ENCODE measurements at places on chromosomes 4 and X.

DNA sequence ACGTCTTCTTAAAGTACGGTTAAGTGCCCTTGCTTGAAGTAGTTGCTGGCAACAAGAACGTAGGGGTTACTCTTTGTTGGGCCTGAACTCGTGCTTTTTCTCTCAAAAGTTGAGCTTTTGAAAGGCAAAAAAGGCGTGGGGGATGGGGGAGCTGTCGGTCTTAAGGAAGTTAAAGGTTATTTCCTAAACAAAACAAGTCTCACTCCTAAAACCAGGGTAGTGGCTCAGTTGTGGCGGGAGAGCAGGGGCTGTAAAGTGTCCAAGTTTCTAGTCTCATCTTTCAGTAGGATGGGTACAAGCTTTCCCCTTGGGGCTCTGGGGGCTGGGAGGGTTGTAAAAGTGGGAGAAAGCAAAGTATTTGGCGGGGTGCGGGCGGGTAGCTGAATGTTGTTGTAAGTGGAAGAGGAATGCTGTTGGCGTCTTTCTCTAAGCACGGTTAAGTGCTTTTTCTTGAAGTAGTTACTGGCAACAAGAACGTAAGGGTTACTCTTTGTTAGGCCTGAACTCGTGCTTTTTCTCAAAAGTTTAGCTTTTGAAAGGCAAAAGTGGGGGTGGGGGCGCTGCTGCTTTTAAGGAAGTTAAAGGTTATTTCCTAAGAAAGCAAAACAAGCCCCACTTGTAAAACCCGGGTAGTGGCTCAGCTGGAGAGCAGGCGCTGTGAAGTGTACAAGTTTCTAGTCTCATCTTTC, 904 bp upstream of the WDR1 start:
- peak; percentile 52 for DNase-seq

GRCh38 chr4:35725131-35725530, 519.2 kb downstream of the ARAP2 start:
- DNase-seq: no peak

- no peak for DNase-seq
These were observed 359.2 kb upstream of the TEX13C start for GRCh38 chrX:124960454-124960853.

DNA sequence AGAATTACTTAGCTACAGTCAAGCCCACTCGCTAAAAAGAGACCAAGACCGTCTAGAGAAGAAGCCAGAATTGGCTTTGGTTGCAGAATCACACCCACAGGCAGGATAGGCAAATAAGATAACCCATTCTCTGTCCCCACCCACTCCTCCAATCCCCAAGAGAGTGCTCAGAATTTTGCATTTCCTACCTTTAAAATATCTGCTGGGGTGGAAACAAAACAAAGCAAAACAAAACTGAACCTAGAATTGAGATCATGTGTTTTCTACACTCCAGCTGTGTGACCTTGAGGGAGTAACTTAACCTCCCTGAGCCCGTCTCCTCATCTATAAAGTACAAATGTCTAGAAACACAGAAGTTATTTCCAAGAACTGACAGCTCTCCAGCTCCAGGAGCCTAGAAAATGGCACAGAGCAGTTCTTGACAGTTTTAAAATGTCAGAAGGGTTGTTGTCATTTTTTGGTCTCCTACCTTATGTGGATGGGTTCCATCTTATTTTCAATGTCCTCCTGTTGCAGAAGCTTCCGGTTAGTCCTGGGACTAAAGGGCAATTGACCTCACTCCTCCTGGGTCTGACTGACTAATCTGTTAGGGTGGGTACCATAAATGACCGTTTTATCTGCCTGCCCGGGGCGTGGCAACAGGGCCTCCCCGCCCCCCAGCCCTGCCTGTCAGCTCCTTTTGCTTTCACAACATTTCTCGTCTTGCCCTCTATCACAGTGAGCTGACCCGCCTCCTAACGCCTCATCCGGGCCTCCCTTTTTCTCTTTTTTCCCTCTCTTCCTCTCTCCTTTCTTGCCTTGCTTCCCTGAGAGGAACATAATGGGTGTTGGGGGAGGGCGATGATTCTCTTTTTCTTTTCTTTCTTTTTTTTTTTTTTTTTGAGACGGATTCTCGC, 114.0 kb downstream of the RBM47 start:
- DNase-seq: no peak

- no peak for DNase-seq
These were observed 293.0 kb upstream of the CLNK start for GRCh38 chr4:10977534-10977933.

DNA sequence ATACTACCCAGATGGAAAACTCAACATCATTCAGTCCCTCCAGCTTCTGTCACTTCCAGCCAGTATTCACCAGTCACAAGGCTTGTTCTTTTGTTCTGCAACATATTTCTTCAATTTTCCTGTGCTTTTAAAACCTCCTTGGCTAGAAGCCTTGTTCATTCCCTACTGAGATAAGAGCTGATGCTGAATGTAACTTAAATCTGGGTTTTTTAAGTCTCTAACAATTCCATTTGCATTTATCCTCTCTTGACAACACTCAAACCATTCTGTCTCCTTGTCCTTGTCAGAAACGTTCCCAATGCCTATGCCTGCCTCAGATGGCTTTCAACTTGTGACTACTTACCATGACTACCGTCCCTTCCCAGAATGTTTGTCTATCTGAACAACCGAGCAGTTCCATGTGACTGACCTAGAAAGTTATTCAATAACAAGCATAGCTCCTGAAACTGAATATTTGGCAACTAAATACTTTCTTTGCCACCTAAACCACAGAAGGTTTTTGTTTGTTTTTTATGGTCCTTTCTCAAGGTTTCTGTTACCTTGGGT, 682.9 kb upstream of the GALNTL6 start:
- DNase-seq: no peak

- no peak for DNase-seq
These were observed 68.9 kb upstream of the CAPN6 start for GRCh38 chrX:111339212-111339611.

- peak; percentile 46 for DNase-seq
These were observed 18.7 kb downstream of the APOO start for GRCh38 chrX:23888887-23889501.

DNA sequence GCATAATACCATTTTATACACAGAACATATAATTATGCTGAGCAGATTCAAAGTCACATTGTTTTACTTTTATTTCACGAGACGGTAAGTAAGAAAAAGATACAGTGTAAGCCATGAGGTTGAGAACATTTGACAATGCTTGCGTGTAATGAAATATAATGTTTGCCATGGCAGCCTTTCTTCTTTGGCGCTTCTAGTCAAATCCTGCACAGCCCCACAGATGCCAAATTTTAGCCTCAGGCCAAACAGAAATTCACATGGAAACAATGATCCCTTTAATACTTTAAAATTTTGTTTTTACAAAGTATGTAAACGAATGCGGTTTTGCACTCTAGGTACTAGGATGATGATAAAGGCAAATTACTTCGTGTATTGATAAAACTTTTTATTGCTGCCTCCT, 502.7 kb upstream of the SMIM31 start:
- DNase-seq: no peak

DNA sequence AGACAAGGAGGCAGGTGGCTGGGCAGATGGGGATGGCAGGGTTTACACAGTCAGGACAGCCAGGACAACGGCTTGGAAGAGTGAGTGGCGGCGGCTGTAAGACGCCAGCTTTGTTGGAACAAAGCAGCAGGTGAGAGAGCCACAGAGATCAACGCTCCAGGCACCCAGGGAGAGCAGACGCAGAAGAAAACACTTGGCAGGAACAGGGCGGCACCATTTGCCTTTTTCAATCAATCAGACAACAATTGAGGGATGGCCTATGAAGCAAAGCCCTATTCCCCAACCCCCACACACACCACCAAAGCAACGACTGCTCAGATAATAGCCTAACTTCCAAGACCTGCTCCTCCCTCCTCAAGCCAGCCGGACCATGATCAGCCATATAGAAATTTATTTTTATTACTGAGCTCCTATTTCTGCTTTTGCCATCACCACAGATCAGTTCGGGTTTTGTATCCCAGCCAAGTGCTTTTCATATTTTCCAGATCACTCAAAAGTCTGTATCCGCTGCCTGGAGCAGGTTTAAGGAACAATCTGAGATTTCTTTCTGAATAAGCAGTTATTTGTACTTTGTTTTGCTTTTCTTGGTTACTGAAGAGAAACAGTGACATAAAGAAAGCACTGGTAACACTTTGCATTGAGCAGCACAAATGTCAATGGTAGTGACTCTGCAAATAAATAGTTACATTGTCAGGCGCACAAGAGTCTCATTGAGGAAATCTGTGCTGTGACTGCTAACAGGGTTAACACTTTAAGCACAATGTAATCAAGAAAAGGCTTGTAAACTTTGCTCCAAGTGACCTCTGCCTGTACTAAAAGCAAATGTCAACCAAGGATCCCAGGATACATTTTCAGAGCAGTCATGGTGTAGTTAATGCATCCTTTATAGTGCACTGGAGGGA, 81.8 kb upstream of the RBPJ start:
- DNase-seq: peak; percentile 72

- DNase-seq: no peak
These were observed 20.3 kb downstream of the RGS12 start for GRCh38 chr4:3313139-3313538.

GRCh38 chr4:9703391-9703790, 78.0 kb upstream of the DRD5 start:
- DNase-seq: no peak

DNA sequence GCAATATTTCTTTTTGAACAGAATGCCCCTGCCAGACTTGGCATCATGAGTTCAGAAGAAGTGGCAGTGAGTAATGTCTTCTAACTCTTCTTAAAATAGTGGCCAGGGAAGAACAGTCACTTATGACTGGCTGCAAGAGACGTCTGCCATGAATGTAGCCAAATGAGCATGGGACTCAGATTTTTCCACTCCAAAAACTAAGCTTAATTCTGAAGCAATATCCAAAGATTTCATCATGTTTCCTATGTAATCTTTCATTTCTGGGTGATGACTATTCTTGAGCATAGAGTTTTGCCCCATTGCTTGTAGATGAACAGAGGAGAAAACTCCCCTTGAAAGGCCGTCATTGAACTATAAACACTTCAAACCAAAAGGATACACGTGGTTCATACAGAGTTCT, 11.8 kb downstream of the AMBN start:
- no peak for DNase-seq

DNA sequence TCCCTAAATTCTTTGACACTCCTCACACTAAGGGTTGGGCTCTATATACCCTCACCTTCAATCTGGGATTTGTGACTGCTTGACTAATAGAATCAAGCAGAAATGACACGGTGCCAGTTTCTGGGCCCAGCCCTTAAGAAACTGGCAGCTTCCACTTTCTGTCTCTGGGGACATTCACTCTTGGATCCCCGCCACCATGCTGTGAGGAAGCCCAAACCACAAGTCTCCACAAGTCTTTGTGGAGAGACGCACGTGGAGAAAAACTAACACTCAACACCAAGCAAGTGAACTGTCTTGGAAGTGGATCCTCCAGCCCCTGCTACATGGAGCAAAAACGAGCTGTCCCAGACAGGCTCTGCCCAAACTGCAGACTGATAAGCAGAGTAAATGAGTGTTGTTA, 1.1 kb upstream of the EDNRA start:
- peak; percentile 85 for DNase-seq

DNA sequence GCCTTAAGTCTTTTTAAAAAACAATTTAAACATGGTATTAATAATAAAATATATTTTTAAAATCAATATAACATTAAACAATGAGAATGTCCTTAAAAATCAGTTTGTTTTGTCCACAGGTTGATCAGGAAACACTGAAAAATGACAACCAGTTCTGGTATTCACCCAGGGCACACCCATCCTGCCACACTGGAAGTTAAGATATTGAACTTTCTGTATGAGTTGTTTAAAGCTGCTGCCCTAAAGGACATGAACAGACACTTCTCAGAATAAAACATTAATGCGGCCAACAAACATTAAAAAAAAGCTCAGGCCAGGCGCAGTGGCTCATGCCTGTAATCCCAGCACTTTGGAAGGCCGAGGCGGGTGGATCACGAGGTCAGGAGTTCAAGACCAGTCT, 15.0 kb upstream of the HOPX start:
- no peak for DNase-seq

DNA sequence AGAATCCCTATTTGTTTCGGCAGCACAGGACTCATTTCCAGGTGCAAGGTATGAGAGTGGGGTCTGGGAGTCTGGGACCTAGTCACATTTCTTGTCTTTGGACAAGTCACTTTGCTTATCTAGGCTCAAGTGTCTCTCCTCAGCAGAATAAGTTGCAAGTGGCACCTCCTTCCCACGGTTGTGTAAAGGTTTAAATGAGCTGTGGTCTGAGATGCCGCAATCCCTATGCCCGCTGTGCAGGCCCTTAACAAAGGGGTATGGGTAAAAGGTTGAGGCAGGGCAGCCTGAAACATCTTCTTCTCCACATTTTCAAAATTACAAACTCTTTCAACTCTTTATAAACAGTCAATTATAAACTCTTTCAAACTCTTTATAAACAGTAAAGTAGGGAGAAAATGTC, 93.7 kb downstream of the RTL5 start:
- DNase-seq: no peak

- DNase-seq: peak; percentile 39
These were observed at the start of gene TMEM185A for GRCh38 chrX:149631234-149632165. TSS of gene TMEM185A (minus strand) at chrX:149631792. CDS start at chrX:149631580, 212 bp downstream.

- no peak for DNase-seq
These were observed 516.8 kb downstream of the SMARCA1 start for GRCh38 chrX:129006491-129006890.

DNA sequence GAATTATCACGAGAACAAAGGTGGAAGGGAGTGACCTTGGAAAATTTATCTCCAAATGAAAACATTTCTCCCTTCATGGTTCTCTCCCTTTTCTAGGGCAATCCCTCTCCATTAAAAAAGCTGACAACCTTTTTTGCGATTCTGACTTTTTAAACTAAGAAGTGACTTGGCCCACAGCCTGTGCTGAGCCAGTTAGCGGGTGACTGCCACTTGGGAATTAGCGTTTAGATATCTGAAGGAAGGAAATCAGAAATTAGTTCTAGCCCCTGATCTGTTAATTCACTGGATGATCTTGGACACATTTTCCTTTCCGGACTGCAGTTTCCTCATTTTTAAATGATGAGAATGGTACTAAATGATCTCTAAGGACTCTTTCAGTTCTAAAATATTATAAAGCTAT, 245.0 kb downstream of the FBXO8 start:
- no peak for DNase-seq

- no peak for DNase-seq
These were observed 41.7 kb upstream of the FRMD7 start for GRCh38 chrX:132169554-132169953.

GRCh38 chrX:24682739-24683432, 10.8 kb upstream of the POLA1 start:
- no peak for DNase-seq

DNA sequence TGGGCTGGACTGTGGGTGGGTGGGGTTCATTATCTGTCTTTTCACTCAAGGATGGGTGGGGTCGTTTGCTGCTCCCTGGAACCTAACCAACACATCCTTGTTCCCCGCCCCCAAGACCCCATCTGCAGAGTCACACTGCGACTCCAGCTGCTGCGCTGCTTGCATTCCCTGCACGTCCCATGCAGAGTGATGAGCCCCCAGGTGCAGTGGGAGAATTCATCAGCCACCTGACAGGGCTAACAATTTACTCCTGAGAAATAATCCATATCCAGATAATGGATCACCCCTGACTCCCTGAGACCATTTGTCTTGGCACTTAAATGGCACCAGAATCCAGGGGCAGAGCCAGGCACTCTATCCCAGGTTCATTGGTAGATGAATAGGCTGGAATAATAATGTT, 12.4 kb upstream of the ARHGAP36 start:
- no peak for DNase-seq

Measured in fibroblast of lung (primary cell).